Cerebellar nuclear complex (tissue), 1 donor: ENCODE measurements at places on chromosomes 13 and 19.

DNA sequence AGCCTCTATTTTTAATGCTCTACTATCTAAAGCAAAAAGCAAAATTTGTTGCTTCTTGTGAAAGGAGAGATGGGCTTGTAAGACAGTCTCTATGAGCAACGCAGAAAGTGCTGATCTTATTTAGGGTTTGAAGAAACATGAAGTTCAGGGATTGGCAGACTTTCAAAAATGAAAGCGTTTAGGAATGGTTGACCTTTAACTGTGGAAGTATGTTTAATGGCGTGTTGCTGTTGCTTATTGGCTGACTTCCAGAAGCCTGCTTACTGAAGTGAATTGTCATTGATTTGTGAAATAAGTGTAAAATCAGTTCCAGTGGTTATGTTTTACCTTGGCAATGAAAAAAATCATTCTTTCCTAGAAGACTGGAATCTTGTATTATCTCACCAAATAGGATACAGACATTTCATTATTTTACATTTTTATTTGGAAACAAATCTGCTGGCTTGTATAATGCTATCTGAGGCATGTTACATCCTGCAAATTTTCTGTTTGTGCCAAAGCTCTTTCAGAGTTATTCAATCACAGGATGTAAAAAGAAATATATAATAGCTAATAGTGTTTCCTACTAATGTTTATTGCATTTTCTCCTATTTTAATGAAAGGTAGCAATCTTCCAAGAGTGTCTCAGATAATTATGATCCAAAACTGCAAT lies 221.3 kb upstream of the SLITRK6 start:
- no peak for DNase-seq

DNA sequence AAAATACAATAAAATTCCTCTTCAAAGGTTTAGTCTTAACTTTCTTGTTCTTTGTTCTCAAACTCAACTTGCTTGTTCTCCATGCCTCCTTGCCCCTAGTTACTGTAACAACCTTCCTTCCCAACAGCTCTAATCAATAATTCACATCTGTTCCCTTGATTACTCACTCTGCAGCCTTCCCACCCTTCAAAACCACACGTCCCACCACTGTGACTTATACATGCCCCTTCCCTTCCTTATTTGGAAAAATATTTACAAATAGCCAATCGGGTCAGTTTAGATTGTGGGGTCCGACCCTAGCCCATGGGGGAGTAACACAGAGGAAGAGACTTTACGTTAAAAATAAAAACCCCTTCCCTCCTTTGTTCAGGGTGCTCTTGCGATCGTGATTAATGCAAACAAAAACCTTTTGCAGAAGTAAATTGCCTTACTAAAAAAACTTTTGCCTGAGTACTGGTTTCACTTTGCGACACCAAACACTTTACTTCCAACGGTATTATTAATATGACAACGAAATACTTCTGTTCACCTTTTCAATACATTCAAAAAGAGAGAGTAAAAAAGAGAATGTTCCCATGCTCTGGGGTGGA lies 512 bp upstream of the ZNF93 start:
- no peak for DNase-seq

DNA sequence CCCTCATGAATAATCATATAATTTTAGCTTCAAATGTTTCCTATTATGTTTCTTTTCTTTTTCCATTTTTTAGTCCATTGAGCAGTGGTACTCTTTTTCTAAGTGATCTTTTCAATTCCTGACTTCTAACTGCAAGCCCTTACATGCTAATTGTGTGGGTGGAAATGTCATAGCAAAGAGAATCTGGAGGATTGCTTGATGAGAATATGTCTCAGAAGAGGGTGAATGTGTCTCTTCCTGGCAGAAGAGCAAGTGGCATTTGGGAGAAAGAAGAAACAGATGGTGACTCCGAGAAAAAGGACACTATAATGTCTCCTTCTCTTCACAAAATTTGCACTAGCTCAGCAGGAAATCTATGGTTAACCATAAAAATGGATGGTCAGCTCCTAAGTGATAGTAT lies 2320.0 kb downstream of the PCDH9 start:
- DNase-seq: no peak

DNA sequence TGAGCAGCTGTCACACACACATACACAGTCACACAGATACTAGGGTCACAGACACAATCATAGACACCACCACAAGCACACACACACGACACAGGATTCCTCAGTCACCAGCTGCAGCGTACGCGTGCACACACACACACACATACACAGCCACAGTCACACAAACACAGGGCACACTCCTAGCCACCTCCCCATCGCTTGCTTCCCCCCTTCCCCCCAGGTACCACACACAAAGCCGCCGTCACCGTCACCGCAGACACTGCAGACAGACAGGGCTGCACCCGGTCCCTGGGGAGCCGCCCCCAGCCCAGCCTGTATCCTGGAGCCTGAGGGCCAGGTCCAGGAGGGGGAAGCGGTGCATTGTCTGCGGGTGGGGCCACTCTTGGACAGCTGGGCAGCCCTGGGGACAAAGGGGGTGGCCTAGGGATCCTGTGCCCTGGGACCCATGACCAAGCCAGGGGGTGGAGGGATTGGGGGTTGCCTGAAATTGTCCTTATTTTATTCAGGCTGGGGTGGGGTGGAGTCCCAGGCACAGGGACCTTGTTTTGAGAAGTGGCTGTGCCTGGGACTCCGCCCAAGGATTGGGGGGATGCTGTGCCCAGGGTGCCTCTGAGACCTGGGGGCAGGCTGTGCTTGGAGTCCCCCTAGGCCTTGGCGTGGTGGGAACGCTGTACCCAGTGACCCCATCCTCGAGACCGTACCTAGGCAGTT lies 957 bp downstream of the NUMBL start:
- no peak for DNase-seq

GRCh38 chr13:29556742-29557141 lies 38.7 kb downstream of the SLC7A1 start:
- DNase-seq: no peak

DNA sequence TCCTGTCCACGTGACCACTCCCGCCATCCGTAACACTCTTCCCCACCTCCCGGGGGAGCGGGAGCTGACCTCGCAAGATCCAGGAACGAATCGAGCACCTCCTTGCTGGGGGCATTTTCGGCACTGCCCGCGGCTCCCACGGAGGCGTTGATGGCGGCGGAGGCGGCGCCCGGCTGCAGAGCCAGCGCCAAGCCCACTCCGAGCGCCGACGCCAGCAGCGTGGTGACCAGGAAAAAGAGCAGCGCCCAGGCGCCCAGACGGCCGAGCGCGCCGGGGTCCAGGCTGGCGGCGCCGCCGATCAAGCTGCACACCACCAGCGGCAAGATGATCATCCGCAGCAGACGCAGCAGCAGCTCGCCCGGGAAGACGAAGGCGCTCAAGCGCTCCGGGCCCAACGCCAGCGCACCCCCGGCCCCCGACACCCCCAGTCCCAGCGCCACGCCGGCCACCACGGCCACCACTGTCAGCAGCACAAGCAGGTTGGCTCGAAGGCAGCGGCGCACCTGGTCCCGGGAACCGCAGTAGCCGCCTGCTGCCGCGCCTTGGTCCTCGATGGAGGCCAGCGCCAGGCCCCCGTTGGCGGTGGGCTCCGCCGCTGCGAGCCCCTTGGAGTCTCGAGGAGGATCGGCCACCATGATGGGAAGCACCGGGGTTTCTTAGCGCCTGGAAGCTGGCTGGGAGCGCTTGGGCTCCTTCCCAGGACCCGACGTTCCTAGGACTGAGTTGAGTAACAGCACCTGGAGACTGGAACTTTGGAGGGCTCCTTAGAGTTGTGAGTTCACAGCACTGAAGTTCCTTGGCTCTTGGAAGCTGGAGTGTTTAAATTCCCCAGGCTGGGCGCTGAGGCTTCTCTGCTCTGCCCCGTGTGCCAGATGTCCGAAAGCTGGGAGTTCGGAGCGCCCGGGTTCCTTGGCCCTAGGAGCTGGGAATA lies 798 bp downstream of the SLC1A5 start:
- no peak for DNase-seq

- DNase-seq: no peak
Observed at GRCh38 chr13:47858042-47859025, 142.7 kb downstream of the SUCLA2 start.

DNA sequence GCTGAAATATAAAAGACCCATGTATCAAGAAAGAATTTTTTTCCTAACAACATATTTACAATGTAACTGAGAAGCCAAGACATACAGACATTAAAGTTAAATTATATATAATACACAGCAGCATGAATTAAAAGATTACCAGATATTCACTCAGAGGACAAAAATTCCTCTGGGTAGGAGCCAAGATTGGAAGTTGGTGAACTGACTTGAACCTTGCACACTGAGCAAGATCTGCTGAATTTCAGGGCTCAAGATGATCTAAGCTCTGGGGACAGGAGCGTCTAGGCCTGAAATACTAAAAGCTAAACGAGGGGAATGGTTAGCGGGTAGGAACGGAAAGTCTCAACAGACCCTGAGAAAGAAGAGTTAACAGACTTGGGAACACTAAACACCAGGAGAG lies 8.5 kb downstream of the FOXO1 start:
- DNase-seq: no peak

DNA sequence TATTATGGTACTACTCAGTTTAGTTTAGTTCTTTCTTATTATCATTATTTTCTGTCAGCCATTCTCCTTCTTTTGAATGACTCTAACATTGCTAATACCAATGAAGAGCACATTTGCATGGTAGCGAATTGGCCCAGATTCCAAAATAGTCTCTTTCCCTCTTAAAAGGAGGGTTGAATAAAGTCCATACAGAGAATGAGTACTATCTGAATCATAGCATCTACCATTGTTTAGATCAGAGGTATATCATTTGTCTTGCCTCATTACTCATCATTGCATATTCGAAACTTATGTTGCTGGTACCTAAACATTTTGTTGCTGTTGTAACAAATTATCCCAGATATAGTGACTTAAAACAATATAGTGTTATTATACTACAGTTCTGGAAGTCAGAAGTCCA lies 1235.3 kb upstream of the ATXN8OS start:
- DNase-seq: no peak

DNA sequence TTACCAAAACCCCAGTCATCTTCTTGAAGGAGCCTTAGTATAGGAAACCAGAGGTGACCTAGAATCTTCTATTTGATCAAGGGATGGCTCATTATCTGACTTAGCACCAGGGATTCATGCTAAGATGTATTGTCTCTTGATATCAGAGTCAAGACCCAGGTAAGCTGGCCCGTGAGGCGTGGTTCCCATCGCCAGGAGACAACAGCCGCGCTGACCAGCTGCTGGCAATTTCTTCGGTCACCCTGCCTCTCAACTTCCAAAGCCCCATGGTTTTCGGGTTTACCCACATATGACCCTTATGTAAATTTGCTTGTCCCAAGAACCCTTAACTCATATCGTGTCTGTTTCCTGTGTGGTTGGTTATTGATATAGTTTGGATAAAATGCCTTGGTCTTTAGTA lies 77.7 kb upstream of the VSTM2B start:
- no peak for DNase-seq

GRCh38 chr13:27918041-27918917 lies 1.5 kb upstream of the PDX1 start:
- no peak for DNase-seq

GRCh38 chr13:46480131-46480530 lies 72.8 kb upstream of the LRCH1 start:
- DNase-seq: no peak

- no peak for DNase-seq
Observed at GRCh38 chr19:50178859-50179537, 15.9 kb upstream of the IZUMO2 start.

GRCh38 chr13:98207416-98207815 lies 30.3 kb upstream of the RNF113B start:
- DNase-seq: no peak

- DNase-seq: no peak
Observed at GRCh38 chr13:92843549-92843948, 383.1 kb upstream of the GPC6 start.

GRCh38 chr13:33204130-33204927 lies 81.2 kb downstream of the STARD13 start:
- no peak for DNase-seq

DNA sequence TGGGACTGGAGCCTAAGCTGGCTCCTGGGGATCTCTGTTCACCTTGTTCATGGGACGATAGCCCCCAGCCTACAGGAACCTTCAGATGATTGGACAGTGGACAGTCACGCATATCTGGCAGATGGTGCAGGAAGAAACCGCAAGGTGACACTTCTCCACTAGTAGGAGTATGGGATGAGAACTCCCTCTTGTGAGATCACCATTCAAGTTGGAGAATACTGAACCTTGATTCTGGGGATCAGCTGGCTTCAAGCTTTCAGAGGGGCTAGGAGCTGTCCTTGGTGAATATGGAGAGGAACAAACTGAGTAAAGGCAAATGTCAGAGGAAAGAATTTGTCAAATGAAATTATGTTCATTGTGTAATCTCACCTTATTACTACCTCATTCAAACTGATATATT lies 204.5 kb downstream of the PDS5B start:
- no peak for DNase-seq

DNA sequence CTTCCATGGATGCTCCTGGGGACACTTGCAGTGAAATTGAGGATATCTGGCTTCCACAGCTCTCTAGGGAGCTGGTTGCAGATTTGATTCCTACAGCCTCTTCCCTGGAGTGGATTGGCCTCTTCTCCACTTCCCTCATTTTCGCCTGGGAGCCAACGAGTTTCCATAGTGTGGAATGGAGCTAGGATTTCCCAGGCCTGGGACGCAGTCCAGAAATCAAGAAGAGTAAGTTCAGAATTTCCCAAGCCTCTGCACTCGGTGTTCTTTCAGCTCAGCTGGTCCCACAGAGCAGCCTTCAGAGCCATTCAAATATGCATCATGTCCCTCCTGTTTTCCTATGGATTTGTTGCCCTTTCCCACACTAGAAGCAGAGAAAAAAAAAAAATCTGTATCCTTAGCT lies 68.2 kb downstream of the RAP2A start:
- no peak for DNase-seq

GRCh38 chr19:39335168-39335548 lies 685 bp downstream of the GMFG start:
- no peak for DNase-seq

GRCh38 chr19:35495107-35496064 lies 5.1 kb upstream of the KRTDAP start:
- no peak for DNase-seq

DNA sequence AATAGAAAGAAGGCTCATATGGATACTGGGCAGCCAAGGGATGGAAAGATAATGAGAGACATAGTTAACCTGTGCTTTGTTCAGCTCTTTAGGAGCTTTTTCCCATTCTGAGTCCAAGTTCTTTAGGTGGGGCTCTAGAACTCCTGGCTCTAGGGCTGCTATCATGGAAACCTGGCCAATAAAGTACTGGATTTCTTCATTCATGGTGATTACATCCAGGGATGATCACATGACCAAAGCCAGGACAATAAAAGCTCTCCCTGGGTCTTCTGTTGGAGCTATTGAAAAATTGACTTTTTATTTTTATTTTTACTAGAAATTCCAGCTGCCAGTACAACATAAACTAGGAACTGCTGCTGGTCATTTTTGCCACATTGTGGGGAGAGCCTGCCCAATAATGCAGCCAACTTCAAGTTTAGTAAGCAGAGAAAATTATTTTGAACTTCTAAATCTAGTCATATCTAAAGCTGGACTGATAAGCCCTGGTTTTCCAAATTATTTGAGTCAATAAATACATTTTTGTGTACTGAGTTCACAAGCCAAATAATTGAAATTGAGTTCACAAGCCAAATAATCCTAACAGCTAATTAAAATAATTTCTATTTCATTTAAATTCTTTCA lies 224.9 kb upstream of the STARD13 start:
- DNase-seq: no peak
